ENCODE measurements at places on chromosomes 13 and 19.
A peak's percentile ranks its signal among the peaks of the same experiment; 100 is the strongest.

DNA sequence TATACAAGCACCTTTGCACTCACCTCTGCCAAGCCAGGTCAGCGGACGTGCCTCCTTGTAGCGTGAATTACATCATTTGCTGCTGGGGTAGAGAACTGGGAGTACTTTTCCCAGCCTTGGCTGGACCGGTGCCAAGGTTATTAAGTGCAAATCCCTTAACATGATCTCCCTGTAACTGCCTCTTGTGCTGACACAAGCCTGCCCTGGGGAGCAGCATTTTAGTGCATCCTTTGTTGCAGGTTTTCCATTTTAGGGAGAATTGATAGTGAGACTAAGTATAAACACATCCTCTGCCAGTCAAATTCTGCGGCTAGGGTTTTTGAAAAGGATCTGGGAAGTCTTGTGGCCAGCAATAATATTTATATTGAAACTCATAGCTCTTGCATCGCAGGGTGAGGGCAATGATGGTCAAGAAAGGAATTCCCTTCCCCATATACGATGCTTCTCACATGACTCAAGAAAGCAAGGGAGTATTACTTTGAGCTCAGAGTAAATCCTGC, 32.7 kb upstream of the DCLK1 start:
- peak; percentile 74 for DNase-seq

DNA sequence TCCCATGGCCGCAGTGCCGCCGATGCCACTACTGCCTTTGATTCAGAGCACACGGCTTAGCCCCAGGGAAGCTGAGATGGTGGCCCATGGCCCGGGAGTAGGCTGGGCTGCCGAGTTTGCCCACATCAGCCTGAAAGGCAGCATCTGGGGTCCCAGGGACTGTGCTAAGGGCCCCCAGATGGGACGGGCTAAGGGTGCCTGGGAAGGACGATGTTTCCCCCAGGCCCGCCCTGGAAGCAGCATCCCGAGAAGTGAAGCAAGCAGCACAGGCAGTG, 22.5 kb downstream of the MAP2K2 start:
- DNase-seq = no peak

GRCh38 chr13:24662195-24663088, 17.8 kb upstream of the ATP12A start:
- DNase-seq = no peak

GRCh38 chr13:112113348-112113747, 46.4 kb downstream of the SOX1 start:
- no peak for DNase-seq

DNA sequence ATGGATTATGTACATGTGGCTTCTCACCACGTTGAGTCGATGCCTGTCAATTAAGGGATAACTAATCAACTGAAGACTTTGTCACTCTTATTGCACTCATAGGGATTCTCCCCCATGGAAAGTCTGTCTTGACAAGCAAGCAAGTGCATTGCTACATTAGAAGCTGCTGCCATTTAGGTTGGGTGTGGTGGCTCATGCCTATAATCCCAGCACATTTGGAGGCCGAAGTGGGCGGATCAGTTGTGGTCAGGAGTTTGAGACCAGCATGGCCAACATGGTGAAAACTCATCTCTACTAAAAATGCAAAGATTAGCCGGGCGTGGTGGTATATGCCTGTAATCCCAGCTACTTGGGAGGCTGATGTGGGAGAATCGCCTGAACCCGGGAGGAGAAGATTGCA, 18.3 kb upstream of the ZNF846 start:
- DNase-seq = no peak

DNA sequence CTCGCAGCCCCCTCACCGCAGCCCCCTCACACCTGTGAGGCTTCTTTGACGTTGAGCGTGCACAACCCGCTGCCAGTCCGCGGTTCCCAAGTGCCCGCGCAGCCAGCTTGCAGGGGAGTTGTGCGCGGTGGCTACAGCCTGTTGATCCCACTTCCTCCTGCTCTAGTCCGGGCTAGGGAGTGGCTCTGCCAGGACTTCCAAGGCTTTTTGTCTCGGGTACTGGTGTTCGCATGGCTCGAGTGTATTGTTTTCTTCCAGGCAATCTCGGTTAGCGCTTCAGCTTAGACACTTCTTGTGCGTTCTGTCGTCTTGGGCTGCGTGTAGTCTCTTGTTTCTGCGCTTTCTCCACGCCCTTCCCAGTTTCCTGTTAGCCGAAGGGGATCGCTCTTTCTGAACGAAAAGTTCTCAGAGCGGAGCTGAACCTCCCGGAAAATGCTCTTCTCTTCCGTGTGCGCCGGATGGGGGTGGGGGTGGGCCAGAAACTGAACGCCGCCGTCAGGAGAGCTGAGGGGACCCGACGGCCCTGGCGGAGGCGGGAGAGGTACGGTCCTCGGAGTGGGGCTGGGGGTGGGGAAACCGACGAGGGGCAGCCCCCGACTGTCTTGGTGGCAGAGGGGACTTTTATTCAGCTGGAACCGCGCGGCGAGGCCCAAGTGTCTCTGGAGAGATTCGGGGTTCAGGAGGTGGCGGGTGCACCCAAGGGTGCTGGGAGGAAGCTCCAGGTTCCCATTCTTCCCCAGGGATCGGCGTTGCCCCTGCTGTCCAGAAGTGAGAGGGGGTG, 697 bp upstream of the DGKH start:
- peak; percentile 20 for DNase-seq

DNA sequence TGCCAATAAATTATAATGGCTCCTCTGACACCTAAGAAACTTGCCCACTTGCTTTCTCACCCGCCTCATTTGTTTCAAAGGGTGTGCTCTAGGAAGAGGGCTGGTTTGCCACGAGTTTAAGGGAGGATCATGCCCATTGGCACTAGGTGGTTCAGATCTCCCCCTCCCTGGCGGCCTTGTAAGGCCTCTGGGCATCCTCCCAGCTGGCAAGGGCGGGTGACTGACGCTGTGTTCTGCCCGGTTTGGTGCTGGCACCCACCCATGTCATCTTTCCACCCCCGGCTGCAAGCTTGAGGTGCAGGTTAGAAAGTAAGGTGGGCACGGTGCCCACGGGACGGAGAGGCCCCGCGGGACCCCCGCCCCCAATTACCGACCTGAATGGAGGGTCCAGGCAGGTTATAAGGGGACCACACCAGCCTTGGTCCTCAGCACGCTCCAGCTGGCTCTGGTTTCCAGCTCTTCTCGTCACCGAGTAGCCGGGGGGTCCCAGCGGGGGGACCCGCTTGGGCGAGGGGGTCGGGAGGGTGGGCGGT, 90.4 kb downstream of the PTPRS start:
- no peak for DNase-seq

GRCh38 chr13:29362849-29363604, 232.5 kb downstream of the SLC7A1 start:
- DNase-seq = peak; percentile 87

DNA sequence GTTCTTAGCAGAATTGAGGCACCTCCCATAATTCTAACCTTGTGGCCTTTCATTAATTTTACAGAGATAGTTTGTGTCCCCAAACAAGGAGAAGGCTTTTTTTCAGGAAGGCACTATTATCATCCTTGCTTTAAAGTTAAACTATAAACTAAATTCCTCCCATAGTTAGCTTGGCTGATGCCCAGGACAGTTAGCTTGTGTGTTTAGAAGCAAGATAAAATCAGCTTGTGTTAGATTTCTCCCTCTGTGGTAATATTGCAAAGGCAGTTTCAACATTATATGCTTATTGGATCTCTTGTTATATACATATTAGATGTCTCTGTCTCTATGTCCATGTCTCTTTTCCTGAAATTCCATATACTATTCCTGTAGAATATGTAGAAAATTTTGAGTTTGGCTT, 342.7 kb downstream of the TBC1D4 start:
- DNase-seq = no peak

GRCh38 chr13:99307648-99308339, 595 bp upstream of the GPR183 start:
- no peak for DNase-seq

- DNase-seq = no peak
These were observed 21.7 kb upstream of the DOCK9 start for GRCh38 chr13:98999639-98999952.

- DNase-seq = no peak
These were observed 56.9 kb downstream of the STK24 start for GRCh38 chr13:98519976-98520375.

- DNase-seq = no peak
These were observed 18.5 kb downstream of the FREM2 start for GRCh38 chr13:38705365-38705764.

Data from NCI-H524 (cell line).